ENCODE measurements at places on chromosomes 5 and 9.

- DNase-seq, result no peak
Measured at GRCh38 chr5:149610589-149611255, 29.4 kb downstream of the ARHGEF37 start.

GRCh38 chr9:70160686-70161600 lies 97.8 kb upstream of the SMC5 start:
- no peak for DNase-seq

DNA sequence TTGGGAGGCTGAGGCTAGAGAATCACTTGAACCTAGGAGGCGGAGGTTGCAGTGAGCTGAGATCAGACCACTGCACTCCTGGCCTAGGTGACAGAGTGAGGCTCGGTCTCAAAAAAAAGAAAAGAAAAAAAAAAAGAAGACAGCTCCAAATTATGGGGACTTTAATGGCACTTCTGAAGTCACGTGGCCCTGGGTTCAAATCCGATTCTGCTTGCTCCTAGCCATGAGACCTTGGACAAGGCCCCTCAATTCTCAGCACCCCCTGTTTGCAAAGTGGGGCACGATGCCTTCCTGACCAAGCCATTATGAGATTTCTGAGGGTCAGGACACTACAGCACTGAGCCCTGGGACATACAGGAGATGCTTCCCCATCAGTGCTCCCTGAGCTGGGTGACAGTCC lies 1.1 kb upstream of the ENG start:
- no peak for DNase-seq

- no peak for DNase-seq
Measured at GRCh38 chr5:89255845-89256463, 373.0 kb upstream of the MEF2C start.

DNA sequence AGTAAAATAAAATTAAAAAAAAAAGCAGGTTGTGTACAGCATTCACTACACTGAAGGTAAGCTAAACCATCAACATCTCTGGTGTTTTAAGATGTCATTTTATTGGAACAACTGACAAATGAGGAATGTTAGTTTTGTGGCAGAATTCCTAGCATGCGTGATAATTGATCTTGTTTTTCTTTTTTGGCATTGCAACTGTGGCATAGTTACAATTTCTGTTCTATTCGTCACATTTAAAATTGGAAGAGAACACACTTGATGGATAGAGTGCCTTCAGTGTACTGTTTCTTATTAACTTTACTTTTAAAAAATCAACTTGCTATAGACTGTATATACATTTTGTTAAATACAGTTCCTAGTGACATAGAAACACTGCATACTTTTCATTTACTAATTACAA lies 43.6 kb upstream of the TNFSF15 start:
- DNase-seq, result no peak

GRCh38 chr5:65730910-65731309 lies 8.9 kb downstream of the NLN start:
- DNase-seq, result no peak

DNA sequence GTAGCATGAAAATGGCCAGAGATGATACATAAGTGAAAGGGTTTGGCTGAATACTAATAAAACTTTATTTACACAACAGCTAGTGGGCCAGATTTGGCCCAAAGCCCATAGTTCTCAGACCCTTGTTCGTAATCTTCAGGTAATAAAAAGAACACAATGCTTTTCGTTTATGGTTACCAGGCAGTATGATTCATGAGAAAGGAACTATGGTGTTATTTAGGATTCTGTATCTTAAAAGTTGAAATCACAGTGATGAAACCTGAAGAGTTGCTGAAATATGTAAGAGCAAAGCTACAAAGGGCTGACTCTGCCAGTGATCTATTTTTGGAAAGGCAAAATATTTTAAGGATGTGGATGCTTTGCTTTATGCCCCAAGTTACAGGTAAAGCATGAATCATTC lies 192.7 kb downstream of the SMC2 start:
- DNase-seq, result no peak

DNA sequence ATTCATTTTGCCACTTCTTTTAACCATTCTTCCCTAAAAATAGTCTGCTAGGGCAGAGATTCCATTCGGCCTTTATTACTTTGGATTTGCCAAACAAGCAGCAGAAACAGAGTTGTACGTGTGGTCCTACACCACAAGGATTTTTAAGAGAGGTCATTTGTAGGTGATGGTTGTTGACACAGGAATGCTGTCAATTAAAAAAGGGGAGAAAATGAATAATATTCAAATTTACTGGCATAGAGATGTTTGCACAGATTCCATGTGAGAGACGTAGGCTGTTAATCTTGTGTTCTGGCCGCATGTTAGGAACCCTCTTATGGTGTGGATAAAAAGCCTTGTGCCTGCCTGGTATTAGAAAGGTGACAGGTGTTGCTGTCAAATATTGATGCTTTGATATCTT lies 34.9 kb downstream of the TRIO start:
- DNase-seq, result no peak

GRCh38 chr5:35854248-35854647 lies 2.4 kb upstream of the IL7R start:
- DNase-seq, result peak; percentile 44

DNA sequence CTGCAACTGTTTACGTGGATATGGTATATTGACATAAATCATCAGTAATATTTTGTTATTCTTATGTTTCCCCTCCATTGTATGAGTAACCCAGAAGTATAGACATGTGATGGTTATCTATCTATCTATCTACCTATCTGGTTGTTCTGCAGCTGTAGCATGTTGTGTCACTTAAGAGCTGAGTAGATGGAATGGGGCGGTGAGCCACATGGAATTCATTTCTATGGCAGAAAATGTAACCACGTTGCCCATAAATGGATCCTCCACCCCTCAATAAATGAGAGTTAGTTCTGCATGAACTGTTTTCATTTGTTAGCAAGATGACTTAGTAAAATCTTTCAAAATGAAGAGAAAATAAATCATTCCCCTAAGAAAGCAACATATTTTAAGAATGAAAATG lies 553.2 kb downstream of the MAT2B start:
- DNase-seq, result no peak

GRCh38 chr9:126223798-126224531 lies 102.7 kb upstream of the MVB12B start:
- no peak for DNase-seq

GRCh38 chr5:136066661-136067271 lies 38.0 kb downstream of the TGFBI start:
- DNase-seq, result no peak

DNA sequence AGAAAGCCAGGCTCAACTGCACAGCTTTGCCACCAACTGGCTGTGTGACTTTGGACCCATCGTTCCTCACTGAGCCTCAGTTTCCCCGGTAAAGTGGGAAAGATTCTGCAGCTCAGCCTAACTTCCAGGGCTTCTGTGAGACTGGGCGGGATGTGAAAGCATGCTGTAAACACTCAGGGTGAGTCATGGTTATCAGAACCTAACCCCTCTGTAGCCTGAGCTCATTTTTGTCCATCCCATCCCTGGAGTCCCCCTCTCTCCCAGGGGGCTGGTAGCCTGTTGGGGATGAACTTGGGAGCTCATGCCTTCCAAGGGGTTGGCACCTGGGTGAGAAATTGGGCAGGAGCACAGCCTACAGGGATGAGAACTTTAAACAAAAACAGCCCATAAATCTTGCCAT lies 2.3 kb downstream of the CCDC69 start:
- DNase-seq, result no peak

- DNase-seq, result no peak
Measured at GRCh38 chr5:149975409-149975808, 14.9 kb downstream of the SLC26A2 start.

GRCh38 chr5:74272024-74272775 lies 368.3 kb downstream of the ENC1 start:
- DNase-seq, result no peak
